Effector memory CD8-positive, alpha-beta T cell (primary cell): ENCODE measurements at places on chromosomes 16 and 17.
A peak's percentile ranks its signal among the peaks of the same experiment; 100 is the strongest.

- DNase-seq: no peak
Measured at GRCh38 chr17:4033751-4034251, 69.6 kb upstream of the ATP2A3 start.

- DNase-seq: no peak
Measured at GRCh38 chr17:55668312-55668920, 54.2 kb downstream of the TMEM100 start.

DNA sequence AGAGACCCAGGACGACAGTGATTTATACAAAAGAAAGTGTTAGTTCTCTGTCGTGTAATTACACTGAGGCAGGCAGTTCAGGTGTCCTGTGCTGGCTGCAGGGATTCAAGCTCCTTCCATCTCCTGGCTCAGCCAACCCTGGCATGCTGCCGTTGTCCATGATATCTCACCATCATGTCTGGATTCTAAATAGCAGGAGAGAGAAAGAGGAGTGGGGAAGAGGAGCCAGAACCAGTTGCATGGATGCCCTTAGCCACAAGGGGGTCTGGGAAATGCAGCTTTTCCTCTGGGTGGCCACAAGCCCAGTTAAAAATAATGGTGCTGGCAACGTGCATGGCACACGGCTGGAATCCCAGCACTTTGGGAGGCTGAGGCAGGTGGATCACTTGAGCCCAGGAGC is 9.7 kb downstream of the C16orf54 start:
- no peak for DNase-seq

- DNase-seq: no peak
Measured at GRCh38 chr16:73056921-73057290, 9.0 kb upstream of the ZFHX3 start.

DNA sequence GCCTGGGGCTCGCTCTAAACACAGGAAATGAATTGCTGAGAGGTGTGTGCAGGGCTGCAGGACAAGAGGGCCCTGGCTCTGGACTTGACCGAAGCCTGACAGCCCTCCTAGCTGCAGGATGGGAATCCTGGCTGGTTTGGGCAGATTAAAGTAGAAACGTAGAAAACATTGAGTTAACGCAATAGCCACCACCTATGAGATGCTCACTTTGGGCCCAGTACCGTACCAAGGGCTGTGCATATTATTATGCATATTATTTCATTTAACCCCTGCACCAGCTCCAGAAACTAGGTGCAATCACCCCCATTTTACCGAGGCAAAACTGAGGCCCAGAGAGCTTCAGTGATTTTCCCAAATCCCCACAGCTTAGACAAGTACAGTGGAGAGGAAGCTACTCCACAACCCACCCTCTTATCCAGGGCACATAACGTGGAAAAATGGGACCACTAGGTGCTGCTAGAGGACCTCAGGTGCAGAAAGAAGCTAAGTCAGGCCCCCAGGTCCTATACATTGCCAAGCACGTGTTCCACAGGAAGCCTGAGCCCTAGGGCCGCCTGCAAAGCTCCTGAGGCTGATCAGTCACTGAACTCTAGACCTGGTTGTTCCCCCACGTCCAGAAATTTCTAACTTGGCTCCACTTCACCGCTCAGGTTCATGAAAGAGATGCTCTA is 79.2 kb downstream of the MYH11 start:
- DNase-seq: no peak

GRCh38 chr17:13030459-13031300 is 12.9 kb upstream of the ELAC2 start:
- DNase-seq: peak; percentile 40

DNA sequence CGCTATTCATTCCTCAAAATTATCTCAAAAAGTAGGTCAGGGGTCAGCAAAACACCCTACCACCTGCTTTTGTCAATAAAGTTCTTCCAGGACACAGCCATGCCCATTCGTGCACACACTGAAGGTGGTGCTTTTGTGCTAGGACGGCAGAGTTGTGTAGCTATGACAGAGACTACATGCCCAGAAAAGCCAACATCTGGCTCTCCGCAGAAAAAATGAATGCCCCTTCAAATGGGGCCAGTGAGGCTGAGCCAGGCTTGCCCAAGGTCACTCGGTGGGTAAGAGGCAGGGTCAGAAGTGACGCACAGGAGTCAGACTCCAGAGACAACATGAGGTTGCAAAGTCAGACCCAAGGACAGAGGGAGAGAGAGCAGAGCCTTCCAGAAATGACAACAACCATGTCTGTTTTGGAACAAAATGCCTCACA is 200.1 kb downstream of the XYLT1 start:
- DNase-seq: no peak

GRCh38 chr16:56355786-56356275 is 69.5 kb downstream of the AMFR start:
- DNase-seq: no peak

GRCh38 chr17:80387071-80387470 is 27.9 kb upstream of the ENDOV start:
- no peak for DNase-seq

DNA sequence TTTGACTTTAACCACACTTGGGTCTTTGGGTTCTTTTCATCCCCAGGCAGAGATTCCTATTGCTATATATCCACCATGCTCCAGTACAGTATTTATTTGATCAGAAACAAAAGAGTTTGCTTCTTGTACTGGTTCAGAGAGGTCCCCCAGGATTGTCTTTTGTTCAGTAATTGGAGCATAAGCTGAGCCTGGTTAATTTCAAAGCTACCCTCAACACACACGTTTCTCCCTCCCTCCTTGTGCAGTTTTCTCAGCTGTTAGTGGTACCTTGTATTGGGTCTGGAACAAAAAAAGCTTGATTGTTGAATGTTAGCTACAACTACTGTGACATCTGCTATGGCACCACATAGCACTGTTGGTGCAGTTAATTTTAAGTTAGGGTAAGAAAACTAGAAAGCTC is 50.0 kb downstream of the NUP93 start:
- DNase-seq: no peak

- no peak for DNase-seq
Measured at GRCh38 chr17:69367298-69367697, 40.4 kb upstream of the ABCA5 start.

DNA sequence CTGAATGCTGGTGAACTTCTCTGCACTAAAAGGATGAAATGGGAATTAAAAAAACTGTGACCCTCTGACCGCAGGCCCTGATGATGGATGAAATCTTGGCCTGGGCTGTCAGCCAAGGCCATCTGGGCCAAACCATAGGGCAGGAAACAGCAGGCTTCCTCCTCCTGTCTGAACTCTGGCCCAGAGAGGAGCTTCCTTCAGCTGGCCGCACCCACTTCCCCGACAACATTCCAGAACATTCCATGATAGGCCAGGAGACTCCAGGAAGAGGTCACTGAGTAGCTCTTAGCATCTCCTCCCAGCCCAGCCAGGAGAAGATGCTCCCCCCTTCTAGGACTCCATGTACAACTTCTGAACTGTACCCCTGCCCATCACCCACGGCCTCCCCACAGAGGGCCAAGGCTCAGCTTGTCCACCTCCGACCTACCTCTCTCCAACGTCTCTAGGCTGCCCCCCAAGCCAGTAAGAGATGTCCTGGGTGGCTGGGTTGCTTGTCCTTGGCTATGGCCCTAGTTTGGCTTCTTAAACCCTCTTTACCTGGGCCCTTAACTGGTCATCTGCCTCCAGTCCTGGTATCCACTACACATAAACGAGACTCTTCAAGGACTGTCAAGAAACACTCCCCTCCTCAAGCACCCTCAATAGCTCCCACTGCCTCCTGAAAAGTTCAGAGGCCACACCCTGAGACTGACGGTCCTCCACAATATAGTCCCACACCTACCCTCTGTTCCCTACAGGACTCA is 1.7 kb downstream of the RPH3AL start:
- DNase-seq: no peak

DNA sequence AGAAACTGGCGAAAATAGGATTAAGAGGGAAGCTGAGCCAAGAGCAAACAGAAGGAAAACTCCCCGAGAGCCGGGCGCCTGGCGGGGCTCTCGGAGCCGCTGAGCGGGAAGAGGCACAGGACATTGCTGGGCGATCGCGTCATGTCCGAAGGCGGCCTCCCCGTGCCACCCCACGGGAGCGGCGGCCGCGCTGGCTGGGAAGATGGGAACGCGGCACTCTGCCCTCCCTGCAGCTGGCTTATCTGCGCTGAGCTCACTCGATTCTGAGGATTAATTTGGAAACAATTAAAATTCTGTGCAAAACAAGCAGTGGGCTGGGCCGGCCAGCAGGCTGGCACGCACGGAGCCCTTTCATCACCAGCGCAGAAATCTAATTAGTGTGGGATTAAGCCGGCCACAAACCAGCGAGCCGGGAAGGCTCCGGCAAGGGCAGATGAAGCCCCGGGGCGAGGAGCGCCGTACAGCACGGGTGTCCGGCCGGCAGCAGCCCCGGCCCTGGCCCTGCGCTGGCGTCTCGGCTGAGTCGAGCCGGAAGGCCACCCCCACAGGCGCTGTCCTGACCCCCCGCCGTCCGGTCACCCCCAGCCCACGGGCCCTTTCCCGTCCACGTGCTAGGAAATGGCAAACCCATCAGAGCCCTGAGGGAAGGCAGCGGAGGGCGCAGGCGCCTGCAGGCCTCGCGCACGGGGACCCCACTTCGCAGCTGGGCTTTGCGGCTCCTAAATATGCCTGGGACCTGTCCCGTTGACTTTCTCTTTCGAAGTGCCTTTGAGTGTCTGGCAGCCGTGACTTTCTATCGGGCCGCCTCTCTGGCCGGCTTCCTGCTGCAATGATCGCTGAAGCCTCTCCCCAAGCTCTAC is 37.9 kb downstream of the SOX8 start:
- DNase-seq: no peak

- no peak for DNase-seq
Measured at GRCh38 chr17:45755050-45755449, 29.1 kb upstream of the CRHR1 start.

GRCh38 chr16:71205482-71206131 is 24.9 kb downstream of the HYDIN start:
- no peak for DNase-seq

DNA sequence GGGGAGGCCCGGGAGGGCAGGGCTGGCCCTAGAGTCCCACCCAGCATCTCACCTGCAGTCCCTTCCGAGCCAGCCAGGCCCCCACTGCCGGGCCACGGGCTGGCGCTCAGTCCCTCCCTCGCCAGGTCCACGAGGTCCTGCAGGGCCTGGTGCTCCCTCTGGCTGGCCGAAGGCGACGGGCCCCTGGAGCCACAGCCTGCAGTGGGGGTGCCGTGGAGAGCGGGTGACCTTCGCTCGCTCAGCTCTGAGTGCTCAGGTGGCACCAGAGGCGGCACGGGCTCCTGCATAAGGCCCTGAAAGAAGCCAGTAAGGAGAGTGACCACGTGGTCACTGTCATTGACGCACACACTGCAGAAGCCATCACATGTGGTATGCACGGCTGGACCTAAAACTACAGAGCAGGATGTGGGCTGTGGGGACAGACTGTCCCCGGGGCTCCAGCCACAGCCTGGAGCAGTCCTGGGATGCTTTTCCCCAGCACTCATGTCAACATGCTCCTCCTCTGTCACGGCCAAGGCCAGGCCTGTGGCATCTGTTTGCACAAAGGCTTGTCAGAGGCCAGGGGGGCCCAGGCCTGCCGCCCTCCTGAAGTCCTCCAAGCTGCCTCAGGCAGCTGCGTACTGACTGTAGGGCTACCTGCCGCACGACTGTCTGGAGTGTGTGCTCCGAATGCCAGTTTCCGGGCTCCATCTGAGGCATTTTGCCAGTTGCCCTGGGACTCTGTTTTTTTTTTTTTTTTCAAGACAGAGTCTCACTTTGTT is 15.1 kb downstream of the SLX4 start:
- no peak for DNase-seq

GRCh38 chr17:9487406-9487805 is 88.2 kb downstream of the STX8 start:
- no peak for DNase-seq

DNA sequence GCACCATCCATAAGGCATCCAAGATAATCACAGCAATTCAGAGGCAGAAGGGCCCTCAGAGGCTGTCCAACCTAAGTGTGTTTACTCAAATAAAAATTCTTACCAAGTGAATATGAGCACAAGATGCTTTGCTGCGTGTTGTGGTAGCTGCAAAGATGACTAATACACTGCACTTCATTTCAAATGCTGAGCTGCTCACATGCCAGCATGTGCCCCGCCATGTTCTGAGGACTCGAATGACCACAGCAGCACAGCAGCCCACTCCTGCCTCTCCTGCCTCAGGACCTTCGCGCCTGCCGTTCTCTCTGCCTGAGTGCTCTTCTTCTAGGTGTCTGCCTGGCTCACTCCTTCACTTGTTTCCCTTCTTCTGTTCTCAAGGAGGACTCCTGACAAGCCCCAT is 19.0 kb downstream of the PIK3R5 start:
- no peak for DNase-seq

DNA sequence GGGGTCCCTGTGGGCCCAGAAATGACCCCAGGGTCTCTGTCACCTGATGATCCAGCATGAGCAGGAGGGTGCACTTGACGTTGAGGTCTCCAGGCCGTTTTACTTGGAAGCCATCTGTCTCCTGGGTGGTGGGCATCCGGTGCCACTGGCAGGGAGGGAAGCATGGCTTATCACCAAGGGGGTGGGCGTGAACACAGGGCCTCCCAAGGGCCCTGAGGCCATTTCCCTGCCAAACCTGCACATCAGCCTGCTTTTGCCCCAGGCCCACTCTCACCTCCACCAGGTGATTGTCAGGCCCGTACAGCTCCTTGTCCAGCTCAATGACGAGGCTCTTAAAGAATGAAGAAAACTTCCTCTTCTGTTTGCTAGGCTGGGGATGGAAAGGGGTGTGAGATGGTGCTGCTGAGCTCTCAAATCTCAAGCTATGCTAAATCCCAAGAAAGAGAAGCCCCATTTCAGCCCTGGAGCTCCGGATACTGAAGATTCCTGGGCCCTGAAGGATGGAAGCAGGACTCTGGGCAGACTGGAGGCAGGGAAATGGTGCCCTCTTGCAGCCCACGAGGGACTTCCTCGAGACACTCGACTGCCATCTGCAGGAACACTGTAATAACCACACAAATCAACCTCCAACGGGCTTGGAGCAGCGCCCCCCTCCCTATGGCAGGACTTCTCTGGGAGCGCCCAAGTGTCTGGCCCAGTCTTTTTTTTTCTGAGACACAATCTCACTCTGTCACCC is 7.1 kb upstream of the FTSJ3 start:
- peak; percentile 63 for DNase-seq
